ENCODE measurements at places on chromosomes 7 and 10.
A peak's percentile ranks its signal among the peaks of the same experiment; 100 is the strongest.

DNA sequence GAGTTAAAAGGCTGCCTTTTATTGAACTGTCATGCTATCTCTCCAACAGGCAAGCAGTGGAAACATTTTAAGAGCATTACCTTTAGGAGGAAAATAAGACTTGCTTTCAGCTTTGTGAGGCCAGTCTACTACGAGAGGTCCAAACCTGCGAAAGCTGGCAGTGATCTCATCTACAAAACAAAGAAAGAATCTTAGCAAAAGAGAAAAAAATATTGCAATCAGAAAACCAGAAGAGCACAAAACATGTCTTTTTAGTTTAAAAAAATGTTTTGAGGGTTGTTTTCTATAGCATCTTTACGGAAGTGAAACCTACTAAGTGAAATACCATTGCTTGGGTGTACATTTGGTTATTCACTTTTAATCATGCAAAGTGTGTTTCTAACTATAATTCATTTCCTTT, 147.9 kb downstream of the CPEB3 start:
- no peaks in the 10 kb centered on the region for H3K4me1 ChIP-seq
- DNase-seq = no peak
- no peak overlapping the region for H3K27ac ChIP-seq
- no peaks in the 10 kb centered on the region for H3K27me3 ChIP-seq
- peaks cover 6% of the 10 kb centered on the region for H3K36me3 ChIP-seq
- no peak overlapping the region for H3K4me3 ChIP-seq

DNA sequence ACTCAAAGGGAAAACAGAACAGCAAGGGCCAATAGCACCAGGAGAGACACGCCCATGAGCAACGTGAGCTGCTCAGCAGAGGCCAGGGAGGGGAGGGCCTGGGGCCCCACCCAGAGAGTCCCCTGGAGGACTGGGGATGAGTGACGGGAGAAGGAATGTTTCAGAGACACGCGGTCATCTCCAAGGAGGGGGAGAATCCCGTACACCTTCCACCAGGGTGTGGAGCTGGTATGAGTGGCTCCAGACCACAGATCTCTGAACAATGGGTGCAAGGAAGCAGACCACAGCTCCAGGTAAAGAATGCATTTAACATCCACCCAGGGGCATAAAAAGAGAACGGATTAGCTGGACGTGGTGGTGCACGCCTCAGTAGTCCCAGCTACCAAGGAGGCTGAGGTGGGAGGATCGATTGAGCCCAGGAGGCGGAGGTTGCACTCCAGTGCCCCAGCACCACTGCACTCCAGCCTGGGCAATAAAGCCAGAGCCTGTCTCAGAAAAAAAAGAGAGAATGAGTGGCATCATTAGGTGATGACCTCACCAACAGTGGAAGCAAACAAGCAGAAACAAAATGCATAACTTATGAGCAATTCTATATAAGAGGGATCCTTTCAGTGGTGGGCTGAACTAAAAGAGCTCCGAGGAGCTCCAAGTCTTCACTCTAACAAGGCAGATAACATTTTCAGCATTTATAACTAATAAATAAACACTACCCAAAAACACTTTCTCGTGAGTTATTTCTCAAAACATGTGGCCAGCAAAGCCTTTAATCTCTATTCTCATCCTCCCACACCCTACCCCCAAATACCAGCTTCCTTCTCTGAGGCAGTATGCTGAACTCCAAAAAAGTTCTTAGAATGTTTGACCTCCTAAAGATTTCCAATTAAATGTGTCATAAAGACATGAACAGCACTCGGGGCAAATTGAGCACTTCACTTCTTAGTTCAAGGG, 12.5 kb downstream of the PSAP start:
- H3K27me3 ChIP-seq = no peaks in the 10 kb centered on the region
- no peak for DNase-seq
- no peak overlapping the region for H3K4me3 ChIP-seq
- H3K27ac ChIP-seq = no peak overlapping the region

- H3K27ac ChIP-seq = no peak overlapping the region
- H3K4me1 ChIP-seq = peaks cover 2% of the 10 kb centered on the region
- H3K36me3 ChIP-seq = peaks cover 21% of the 10 kb centered on the region
- no peak overlapping the region for H3K4me3 ChIP-seq
- no peaks in the 10 kb centered on the region for H3K27me3 ChIP-seq
- DNase-seq = no peak
Measured at GRCh38 chr7:37052705-37053104, 328.4 kb upstream of the AOAH start.

- no peaks in the 10 kb centered on the region for H3K36me3 ChIP-seq
- H3K27ac ChIP-seq = no peak overlapping the region
- H3K4me1 ChIP-seq = no peaks in the 10 kb centered on the region
- no peaks in the 10 kb centered on the region for H3K27me3 ChIP-seq
- DNase-seq = no peak
Measured at GRCh38 chr10:133040198-133040597, 47.5 kb upstream of the ADGRA1 start.

DNA sequence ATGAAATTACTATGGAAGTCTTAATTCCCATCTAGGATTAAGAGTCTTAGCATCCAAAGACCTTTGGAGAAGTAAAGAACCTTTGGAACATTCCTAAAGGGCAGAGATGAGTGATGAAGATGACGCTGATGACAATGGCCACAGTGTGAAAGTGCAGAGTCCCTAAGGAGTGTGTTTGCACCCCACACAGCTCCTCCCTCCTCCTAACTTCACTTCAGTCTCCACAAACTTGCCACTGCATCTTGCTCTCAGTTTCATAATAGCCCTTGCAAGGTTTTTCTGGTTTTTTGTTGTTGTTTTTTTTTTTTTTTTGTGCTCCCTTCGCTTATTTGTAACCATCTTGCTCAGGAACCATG, 117.5 kb upstream of the ANLN start:
- H3K27me3 ChIP-seq = no peaks in the 10 kb centered on the region
- no peak overlapping the region for H3K27ac ChIP-seq
- DNase-seq = no peak
- H3K4me1 ChIP-seq = no peaks in the 10 kb centered on the region

DNA sequence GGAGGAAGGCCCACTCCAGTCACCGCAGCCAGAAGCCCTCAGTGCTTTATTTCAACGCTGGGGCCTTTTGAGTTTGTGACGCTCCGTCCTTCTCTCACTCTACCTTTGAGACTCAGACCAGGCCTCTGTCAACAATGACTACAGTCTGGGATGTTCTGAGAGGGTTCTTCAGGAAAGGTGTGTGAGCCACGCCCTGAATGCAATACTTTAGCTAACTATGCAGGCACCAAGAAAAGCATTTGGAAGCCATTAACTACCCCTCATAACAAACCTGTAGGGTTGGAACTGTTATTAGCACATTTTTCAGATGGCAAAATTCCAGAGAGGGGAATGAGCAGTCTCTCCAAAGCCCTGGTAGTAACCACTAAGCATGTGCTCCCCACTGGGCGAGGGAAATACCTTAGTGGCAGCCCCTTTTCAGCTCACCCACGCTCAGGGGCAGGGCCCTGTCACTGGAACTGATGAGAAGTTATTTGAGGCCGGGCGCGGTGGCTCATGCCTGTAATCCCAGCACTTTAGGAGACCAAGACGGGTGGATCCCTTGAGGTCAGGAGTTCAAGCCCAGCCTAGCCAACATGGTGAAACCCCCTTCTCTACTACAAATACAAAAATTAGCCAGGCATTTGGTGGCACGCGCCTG, 5.7 kb upstream of the ARPC1B start:
- H3K27me3 ChIP-seq = no peaks in the 10 kb centered on the region
- no peak overlapping the region for H3K4me3 ChIP-seq
- peaks cover 8% of the 10 kb centered on the region for H3K4me1 ChIP-seq
- peaks cover 28% of the 10 kb centered on the region for H3K36me3 ChIP-seq

DNA sequence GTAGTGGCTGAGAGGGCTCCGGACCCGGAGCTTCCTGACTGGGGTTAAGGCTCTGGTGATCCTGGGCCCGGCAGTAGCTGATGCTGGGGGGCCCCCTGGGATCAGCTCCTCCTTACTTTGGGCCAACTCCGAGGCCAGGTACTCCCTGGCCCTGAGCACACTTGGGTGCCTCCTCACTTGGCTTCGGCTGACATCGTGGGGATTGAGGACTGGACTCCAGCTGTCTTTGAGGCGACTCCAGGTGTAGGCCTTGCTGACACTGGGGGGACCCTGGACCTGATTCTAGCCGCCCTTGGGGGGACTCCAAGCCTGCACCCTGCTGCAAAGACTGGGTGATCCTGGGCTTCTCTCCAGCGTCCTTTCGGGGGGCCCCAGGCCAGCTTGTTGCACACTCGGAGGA, 170.5 kb downstream of the HIBADH start:
- DNase-seq = no peak
- peaks cover 2% of the 10 kb centered on the region for H3K27me3 ChIP-seq
- no peaks in the 10 kb centered on the region for H3K36me3 ChIP-seq
- H3K27ac ChIP-seq = no peak overlapping the region
- no peak overlapping the region for H3K4me3 ChIP-seq

DNA sequence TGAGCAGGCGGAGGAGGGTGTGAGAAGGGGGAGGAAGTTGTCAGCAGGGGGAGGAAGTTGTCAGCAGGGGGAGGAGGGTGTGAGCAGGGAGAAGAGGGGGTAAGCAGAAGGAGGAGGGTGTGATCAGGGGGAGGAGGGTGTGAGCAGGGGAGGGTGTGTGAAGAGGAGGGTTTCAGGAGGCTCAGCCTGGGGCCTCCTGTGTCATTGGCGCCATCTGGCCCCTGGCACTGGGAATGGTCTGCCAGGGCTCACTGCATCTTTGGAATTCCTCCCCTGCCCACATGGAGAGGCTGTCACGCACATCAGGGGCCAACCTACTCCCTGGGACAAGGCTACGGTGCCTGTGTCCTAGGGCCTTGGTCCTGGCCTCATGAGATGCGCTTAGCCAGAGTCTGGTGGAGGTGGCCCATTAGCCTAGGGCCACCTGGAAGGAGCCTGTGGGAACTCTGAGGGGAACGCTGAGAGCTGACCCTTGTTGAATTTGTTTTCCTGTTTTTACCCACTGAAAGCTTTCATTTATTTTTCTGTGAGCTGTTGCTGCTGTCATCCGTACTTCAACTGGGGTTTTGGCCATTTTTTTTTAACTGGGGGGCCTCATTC, 18.0 kb downstream of the CAMK2B start:
- no peak overlapping the region for H3K4me3 ChIP-seq
- no peak for DNase-seq
- H3K4me1 ChIP-seq = peaks cover 8% of the 10 kb centered on the region
- H3K36me3 ChIP-seq = no peaks in the 10 kb centered on the region

- H3K4me1 ChIP-seq = peaks cover 7% of the 10 kb centered on the region
- H3K27me3 ChIP-seq = no peaks in the 10 kb centered on the region
- no peak overlapping the region for H3K27ac ChIP-seq
- H3K4me3 ChIP-seq = no peak overlapping the region
Measured at GRCh38 chr10:29535778-29536453, 98.9 kb downstream of the SVIL start.

- no peak overlapping the region for H3K27ac ChIP-seq
- peaks cover 63% of the 10 kb centered on the region for H3K4me1 ChIP-seq
- H3K36me3 ChIP-seq = peaks cover 28% of the 10 kb centered on the region
- no peak for DNase-seq
Measured at GRCh38 chr7:132443761-132444520, 132.3 kb downstream of the PLXNA4 start.

- no peak for DNase-seq
- H3K4me3 ChIP-seq = no peak overlapping the region
- H3K4me1 ChIP-seq = peaks cover 5% of the 10 kb centered on the region
- no peak overlapping the region for H3K27ac ChIP-seq
- no peaks in the 10 kb centered on the region for H3K36me3 ChIP-seq
Measured at GRCh38 chr10:14499601-14499904, 168.8 kb upstream of the FRMD4A start.

GRCh38 chr7:5035276-5035675, 10.4 kb upstream of the RBAK start:
- no peak for DNase-seq
- H3K36me3 ChIP-seq = peaks cover 3% of the 10 kb centered on the region
- H3K27me3 ChIP-seq = no peaks in the 10 kb centered on the region
- H3K4me3 ChIP-seq = no peak overlapping the region

DNA sequence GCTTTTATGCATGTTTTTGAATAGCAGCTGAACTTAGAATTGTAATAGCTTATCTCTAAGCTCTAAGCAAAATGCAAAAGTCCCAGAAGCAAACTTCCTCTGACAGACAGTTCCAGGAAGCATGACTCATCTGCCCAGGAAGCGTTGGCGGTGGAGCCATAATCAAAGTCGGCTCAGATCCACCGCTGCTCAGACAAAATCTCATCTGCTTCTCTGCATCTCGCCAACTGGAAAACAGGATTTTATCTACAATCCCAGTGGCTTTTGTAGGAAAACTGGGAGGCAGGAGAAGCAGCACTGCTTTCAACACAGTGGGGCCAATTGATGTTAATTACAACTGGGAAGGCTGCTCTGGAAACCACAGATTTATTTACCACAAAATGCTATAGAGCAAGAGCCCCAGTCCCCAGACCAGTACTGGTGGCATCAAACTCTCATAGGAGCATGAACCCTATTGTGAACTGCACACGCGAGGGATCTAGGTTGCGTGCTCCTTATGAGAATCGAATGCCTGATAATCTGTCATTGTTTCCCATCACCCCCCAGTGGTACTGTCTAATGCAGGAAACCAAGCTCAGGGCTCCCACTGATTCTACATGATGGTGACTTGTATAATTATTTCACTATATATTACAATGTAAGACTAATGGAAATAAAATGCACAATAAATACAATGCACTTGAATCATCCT, 99.9 kb downstream of the CUBN start:
- peak overlapping the region; percentile 81 for H3K4me3 ChIP-seq
- peaks cover 72% of the 10 kb centered on the region for H3K4me1 ChIP-seq
- H3K36me3 ChIP-seq = no peaks in the 10 kb centered on the region
- DNase-seq = peak; percentile 87

GRCh38 chr10:14325325-14325955, 5.3 kb downstream of the FRMD4A start:
- no peak overlapping the region for H3K4me3 ChIP-seq
- DNase-seq = peak; percentile 21
- H3K27me3 ChIP-seq = peaks cover 15% of the 10 kb centered on the region

DNA sequence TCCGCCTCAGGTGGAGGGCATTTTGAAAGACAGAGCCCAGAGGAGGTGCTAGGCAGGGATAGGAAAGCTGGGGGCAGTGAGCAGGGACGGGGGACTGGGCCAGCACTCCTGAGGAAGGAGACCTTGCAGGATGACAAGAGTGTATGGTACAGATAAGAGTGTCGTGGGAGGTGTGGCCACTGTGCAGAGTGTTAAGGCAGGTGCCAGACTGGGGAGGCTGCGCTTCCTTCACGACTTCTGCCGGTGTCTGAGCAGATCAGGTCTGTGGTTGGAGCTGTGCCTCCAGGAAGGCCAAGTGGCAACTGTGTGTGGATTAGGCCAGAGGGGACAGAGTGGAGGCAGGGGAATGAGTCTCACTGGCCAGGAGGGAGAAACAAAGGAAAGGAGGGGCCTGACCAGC, 161.7 kb downstream of the HIBADH start:
- H3K27me3 ChIP-seq = no peaks in the 10 kb centered on the region
- H3K27ac ChIP-seq = no peak overlapping the region
- no peak for DNase-seq
- no peaks in the 10 kb centered on the region for H3K36me3 ChIP-seq

- no peak overlapping the region for H3K27ac ChIP-seq
- H3K4me1 ChIP-seq = no peaks in the 10 kb centered on the region
- no peak overlapping the region for H3K4me3 ChIP-seq
- no peak for DNase-seq
- no peaks in the 10 kb centered on the region for H3K36me3 ChIP-seq
Measured at GRCh38 chr7:18305866-18306265, 189.7 kb upstream of the HDAC9 start.

GRCh38 chr7:3134745-3135144, 91.1 kb upstream of the CARD11 start:
- H3K4me1 ChIP-seq = no peaks in the 10 kb centered on the region
- H3K36me3 ChIP-seq = no peaks in the 10 kb centered on the region
- H3K27me3 ChIP-seq = peaks cover 4% of the 10 kb centered on the region
- DNase-seq = peak; percentile 30

- peak; percentile 42 for DNase-seq
- peaks cover 35% of the 10 kb centered on the region for H3K4me1 ChIP-seq
- no peaks in the 10 kb centered on the region for H3K27me3 ChIP-seq
- H3K4me3 ChIP-seq = no peak overlapping the region
- no peak overlapping the region for H3K27ac ChIP-seq
Measured at GRCh38 chr10:6647811-6648526, 67.9 kb upstream of the PRKCQ start.

Measured in T-helper 2 cell treated with Interferon-gamma antibody and Interleukin-4, amounts not matched to agents 5 μg/mL and 100 μg/mL, for 36 hours (primary cell).